ENCODE measurements at places on chromosomes 16 and 17.

GRCh38 chr16:89191033-89191900, 9.1 kb downstream of the SLC22A31 start:
- DNase-seq, result no peak

GRCh38 chr17:80802626-80803450, 188.8 kb upstream of the CHMP6 start:
- no peak for DNase-seq

DNA sequence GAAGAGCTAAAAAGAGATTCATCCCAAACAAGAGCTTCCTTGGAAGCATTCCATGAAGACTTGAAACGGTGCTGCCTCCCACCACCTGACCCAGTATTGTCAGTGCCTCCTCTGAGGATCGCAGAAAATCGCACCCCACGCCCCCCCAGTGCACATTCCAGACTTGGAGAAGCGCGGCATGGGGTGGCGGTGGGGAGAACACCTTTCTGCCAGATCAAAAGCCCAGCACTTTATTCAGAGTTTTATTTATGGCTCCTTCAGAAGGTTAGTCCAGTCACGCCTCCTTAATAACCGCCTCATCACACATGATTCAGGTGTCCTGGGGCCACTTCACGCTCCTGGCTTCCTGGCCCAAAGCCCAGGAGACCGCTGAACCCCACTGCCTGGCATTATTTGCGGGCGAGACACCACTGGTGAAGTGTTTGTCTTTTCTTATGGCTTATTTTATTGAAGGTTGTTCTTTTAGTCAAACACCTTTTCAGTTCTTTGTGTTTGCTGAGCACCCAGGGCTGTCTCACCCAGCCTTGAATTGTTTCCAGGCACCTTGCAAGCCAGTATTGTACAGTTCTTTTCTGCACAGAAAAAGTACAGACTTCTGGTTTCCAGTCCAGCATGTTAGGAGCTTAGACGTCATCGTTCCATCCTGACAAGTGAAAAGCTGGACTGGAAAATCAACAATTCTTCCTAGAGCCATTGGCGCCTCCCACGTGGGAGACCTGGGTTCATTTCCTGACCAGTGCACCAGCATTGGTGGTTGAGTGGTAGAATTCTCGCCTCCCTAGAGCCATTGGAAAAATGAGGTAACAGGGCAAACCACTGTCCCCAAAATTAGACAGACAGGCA, 79.6 kb upstream of the CACNG5 start:
- DNase-seq, result no peak

- DNase-seq, result no peak
Observed at GRCh38 chr17:80253631-80254395, 6.8 kb upstream of the RNF213 start.

DNA sequence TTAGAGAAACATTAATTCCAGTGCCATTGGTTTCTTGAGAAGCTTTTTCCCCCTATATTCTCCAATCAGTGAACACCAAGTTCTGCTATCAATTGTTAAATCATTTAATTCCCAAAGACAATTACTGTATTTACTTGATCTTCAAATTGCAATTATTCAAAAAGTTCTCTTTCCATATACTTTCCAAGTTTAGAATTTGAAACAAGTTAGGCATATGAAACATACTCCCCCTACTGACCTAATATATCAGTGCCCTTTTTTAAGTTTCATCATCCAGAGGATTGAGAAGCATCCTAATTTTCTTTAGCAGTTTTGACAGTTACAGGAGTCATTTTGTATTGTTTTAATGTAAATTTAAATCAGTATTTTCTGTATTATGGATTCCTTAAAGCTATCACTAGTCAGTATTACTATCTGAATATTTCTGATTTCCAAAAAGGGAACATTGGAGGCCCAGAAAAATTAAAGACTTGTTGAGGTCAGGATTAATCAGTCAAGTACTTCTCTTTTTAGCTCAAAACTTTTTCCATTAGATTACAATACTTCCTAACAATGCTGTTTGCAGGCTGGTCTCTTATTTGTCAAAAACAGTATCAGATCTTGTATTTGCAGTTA, 16.3 kb downstream of the MEIOC start:
- no peak for DNase-seq

DNA sequence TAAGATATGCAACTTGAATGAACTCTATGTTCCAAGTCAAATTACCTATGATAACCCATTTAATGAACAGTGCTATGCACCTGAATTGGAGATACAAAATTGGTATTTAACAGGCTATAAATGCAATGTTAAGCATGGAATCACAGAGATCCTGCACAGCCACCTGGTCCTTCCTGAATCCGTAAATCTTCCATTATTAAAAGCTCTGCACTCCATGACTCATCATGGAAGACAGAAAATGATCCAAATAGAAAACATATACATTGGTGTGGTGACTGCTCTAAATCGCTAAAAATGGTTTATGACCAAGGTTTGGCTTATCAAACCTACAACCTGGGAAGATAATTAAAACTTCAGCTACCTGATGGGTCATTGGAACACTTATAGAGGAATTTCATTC, 45.3 kb downstream of the GLG1 start:
- DNase-seq, result no peak

DNA sequence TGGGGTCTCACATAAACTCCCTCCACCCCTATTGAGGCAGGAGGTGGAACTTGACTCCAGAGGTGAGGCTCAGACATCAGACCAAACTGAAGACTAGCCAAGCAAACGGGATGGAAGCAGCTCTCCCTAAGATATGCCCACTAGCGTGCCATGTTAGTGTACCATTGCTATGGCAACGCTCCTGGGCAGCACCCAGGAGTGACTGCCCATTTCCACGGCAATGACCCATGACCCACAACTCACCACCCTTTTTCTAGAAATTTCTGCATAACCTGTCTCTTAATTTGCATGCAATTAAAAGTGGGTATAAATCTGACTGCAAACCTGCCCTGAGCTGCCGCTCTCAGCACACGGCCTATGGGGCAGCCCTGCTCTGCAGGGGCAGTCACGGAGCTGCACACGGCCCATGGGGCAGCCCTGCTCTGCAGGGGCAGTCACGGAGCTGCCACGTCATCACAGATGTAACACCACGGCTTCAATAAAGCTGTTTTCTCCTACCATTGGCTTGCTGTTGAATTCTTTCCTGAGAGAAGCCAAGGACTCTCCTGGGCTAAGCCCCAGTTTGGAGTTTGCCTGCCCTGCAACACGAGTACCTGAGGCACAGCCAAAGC, 164.3 kb downstream of the RBFOX3 start:
- DNase-seq, result no peak

- DNase-seq, result no peak
Observed at GRCh38 chr17:45077643-45078042, 16.5 kb downstream of the NMT1 start.

- DNase-seq, result no peak
Observed at GRCh38 chr17:9259419-9259818, 238.1 kb downstream of the NTN1 start.

GRCh38 chr16:22035153-22035552, 27.2 kb downstream of the MOSMO start:
- DNase-seq, result no peak

- peak; percentile 71 for DNase-seq
Observed at GRCh38 chr17:45098869-45099616, 33.3 kb downstream of the PLCD3 start.

Data from activated CD4-positive, alpha-beta T cell treated with anti-CD3 and anti-CD28 coated beads, Interleukin-2, amount 50 U/mL, for 4 hours (primary cell).